Hematopoietic multipotent progenitor cell (in vitro differentiated cells): ENCODE measurements at places on chromosomes 7 and 10.
A peak's percentile ranks its signal among the peaks of the same experiment; 100 is the strongest.

DNA sequence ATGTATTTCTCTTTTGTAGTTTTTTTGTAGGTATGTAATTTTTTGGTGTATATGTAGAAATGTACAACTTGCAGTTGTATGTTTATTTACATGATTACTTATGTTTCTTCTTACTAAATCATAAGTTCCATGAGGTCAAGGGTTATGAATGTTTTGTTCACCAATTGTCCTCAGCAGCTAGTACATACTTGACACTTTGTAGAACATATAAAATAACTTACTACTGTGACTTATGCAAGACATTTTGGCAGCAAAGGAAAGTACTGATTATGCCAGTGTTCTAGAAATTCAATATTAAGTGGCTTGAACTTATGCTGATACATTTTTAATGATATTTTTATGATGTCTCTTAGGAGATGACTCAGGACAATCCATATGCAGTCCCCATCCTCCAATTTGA, 209.6 kb downstream of the DKK1 start:
- no peak for DNase-seq

DNA sequence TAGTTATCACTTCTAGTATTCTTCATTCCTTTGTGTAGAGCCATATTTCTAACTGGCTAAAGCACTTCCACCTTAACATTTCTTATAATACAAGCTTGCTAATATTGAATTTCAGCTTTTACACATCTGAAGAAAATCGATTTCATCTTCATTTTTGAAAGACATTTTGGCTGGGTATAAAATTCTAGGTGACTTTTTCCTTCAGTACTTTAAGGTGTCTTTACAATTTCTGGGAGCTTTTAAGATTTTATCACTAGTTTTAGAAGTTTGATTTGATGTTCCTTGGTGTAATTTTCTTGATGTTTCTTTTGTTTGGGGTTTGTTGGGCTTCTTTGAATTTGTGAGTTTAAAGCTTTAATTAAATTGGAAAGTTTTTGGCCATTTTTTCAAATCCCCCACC, 38.5 kb upstream of the TMEM168 start:
- no peak for DNase-seq

- DNase-seq, result no peak
These were observed 32.5 kb downstream of the BMPER start for GRCh38 chr7:33937871-33938270.

DNA sequence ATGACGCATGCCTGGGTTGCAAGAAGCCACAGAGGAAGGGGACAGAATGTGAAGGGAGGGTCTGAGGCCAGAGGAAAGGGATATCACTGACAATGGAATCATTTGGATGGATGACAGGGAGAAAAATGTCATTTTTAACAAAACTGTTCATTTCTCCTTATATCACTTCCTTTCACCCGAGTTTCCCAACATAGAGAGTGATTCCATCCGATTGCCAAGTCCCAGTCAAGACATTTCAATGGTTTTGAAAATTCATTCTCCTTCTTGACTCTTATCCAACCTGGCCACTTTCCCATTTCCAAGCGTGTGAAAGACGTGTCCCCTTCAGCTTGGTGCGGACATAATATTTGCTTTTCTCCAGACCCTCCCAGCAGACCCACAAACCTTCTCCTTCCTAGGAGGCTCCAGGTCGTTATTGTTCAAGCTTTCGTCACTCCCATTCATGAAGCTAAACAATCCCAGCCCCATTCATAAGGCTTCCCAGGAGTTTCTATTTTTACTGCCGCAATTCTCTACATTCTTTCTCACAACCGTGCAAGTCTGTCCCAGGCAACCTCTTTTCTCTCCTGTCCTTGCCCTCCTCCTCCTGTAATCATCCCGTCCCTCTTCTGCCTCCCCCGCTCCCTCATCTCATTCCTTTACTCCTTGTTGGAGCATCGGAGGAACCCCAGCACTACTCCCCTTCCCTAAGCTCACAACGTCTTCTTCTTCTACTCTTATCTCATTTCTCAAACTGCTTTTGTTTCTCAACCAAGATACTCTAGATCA, 301.3 kb upstream of the KLF6 start:
- DNase-seq, result no peak

GRCh38 chr10:95445837-95446486, 115.2 kb downstream of the SORBS1 start:
- peak; percentile 57 for DNase-seq

DNA sequence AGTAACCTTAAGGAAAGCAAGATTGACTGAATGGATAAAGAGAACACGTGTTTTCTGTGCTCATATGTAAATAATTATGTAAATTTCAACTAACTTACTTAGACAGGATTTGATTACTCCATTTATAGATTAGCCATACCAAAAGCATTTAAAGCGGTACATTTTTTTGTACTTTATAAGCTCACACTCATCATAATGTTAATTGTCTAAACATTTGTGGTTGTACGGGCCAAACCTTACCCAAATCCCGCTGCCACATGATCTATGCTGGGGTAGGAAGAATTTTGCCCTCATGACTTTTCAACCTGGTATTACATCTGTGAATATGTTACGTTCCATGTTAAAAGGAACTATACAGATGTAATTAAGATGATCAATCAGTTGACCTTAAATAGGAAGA, 29.1 kb downstream of the MKX start:
- DNase-seq, result no peak

GRCh38 chr10:8752146-8752843, 697.8 kb downstream of the GATA3 start:
- no peak for DNase-seq

DNA sequence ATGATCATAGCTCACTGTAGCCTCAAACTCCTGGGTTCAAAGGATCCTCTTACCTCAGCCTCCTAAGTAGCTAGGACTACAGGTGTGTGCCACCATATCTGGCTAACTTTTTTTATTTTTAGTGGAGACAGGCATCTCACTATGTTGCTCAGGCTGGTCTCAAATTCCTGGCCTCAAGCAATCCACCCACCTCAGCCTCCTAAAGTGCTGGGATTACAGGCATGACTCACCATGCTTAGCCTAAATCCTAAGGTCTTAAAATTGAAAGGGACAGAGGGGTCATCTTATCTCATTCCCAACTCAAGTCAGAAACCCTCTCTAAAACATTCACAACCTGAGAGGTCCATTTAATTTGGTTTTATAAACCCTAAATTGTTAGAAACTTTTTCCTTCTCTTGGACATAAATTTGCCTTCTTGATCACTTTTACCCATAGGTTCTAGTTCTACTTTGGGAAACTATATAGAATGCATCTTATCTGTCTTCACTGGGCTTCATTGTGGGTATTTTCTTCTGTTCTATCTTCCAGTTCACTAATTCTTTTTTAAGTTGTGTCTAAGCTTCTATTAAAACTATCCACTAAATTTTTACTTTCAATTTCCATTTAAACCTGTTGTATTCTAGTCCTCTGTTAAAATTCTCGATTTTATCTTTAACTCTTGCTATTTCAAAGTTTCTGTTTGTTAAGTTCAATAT, 183.4 kb upstream of the KAT6B start:
- DNase-seq, result no peak

DNA sequence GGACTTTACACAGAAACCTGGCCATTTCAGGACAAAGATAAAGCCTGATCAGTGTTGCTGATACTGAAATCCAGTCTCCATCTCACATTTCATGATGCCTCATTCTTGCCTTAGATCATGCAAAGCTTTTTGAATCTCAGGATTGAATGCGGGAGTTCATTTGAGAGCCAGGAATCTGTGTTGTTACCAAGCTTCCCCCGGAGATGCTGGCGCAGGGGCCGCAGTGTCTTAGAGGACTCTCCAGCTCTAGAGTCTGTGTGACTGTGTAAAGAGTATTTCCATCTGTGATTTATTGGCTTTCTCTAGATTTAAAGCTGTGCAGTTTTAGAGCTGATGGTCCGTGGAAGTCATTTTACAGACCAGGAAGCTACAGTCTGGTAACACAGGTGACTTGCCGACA, 32.0 kb downstream of the LMTK2 start:
- no peak for DNase-seq

DNA sequence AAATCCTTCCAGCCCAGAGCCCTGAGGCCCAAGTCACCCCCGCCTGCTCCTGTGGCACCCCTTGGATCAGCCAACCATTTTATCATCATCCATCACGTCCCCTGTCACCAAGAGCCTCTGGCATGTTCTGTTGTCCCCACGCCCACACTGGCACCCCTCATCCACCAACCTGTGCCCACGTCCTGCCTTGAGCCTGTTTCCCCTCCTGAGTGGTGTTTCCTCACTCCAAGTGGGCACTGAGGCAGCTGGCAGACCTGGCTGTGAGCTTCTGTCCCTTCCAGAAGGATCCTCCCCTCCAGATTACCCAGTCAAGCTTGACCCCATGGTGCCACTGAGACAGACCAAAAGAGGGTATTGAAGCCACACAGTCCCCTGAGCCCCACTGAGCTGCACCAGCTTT, 71.4 kb upstream of the ANTXRL start:
- no peak for DNase-seq
